ENCODE measurements at places on chromosomes 7 and 10.
A peak's percentile ranks its signal among the peaks of the same experiment; 100 is the strongest.

- peak; percentile 90 for DNase-seq
Measured at GRCh38 chr7:101146-102046, 91.0 kb upstream of the FAM20C start.

DNA sequence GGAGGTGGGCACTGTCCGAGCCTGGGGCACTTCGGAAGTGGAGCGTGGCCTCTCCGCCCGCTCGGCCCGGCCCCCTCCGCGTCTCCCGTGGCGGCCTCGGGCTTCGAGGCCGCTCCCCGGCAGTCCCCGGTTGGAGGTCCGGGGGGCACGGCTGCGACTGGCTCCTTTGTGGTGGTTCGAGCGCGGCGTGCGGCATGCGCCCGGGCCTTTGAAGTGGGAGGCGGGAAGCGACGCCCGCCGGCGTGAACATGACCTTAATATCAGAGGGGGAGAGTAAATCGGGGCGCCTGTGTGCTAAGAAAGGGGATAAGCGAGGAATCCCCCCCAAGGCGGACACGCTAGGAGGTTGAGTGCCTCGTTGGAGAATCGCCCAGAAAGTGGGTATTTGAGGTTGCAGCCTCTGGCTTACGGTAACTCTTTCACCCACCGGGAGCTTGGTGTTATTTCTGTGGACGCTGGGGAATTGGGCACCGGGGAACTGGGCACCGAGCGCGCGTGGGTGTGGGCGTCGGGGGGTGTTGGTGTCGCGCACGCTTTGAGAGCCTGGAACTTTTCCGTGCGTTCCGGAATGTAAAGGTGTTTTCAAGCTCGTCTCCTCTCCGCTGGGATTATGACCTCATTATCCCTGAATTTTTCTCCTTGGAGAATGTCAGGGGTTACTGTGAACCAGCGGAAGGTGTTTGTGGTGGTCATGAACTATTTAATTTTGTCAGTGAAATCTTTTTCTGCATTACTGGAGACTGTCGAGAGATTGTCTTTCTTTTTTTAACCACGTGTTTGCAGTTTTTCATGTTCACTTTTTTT, 660 bp downstream of the SUV39H2 start:
- peak; percentile 10 for DNase-seq

- no peak for DNase-seq
Measured at GRCh38 chr10:48744587-48744986, 59.9 kb downstream of the WDFY4 start.

DNA sequence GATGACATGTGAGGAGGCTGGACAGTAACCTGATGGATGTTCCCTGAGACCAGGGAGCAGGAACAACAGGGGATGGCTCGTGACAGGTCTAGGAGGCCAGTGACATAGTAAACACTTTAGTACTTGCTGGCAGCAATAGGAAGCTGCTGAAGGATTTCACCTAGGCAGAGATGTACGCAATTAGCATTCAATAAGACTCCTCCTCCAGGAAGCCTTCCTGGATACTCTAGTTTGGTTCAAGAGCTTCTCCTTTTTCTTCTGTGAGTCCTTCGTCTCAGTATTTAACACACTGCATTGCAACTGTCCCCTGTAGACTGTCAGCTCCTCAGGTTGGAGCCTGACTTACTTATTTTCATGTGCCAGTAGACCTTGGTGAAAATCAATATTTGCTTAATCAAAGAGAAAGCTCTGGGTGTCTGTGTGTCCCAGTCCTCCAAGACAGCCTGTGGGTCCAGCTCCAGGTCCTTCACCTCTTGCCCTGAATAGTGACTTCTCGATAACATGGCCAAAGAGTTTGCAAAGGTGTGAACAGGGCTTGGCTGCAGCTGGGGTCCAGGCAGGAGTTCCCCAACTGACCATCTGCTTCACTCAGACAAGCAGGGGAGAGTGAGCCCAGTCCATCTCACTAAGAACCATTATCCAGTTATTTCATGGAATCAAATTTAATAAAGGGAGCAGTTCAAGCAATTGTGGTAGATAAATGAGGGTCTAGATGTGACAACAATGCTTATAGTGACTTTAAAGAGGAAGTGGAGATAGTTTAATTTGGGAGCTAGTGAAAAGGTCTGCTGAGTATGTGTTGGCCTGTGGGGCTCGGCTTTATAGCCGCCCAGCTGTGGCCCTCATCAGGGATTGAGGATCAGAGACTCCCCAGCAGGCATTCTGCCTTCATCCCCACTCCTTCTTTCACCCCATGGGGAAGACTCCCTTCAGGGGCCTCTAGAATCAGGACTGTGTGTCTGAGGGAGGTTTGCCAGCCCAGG, 9.4 kb downstream of the TMEM273 start:
- no peak for DNase-seq

GRCh38 chr7:128033246-128033645, 2.0 kb upstream of the LRRC4 start:
- DNase-seq: no peak

- DNase-seq: no peak
Measured at GRCh38 chr7:18700147-18700546, 204.6 kb downstream of the HDAC9 start.

- no peak for DNase-seq
Measured at GRCh38 chr10:132417957-132418441, 21.0 kb downstream of the PWWP2B start.

DNA sequence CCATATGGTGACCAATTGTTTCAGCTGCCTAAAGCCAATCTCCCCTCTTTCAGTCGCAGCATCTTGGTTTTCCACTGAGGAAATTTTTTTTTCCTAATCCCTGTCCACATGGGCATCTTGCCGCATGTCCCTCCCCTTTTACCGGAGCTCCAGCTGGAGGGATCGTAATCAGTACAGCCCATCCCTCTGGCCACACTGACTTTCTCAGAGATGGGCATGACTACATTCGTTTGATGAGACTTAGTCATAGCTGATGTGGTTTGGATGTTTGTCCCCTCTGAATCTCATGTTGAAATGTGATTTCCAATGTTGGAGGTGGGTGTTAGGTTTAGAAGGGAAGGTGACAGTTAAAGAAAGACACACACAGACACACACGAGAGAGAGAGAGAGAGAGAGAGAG, 186.8 kb upstream of the CXCL12 start:
- no peak for DNase-seq

- no peak for DNase-seq
Measured at GRCh38 chr7:151427705-151428377, 12.1 kb downstream of the CRYGN start.

GRCh38 chr7:130293521-130293920, 560 bp downstream of the CPA4 start:
- DNase-seq: no peak

- DNase-seq: no peak
Measured at GRCh38 chr10:111984057-111984456, 199.5 kb downstream of the GPAM start.

- peak; percentile 83 for DNase-seq
Measured at GRCh38 chr10:15088428-15089261, at the start of gene ACBD7. TSS of gene ACBD7 (minus strand) at chr10:15088776. CDS start at chr10:15088728, 48 bp downstream.

DNA sequence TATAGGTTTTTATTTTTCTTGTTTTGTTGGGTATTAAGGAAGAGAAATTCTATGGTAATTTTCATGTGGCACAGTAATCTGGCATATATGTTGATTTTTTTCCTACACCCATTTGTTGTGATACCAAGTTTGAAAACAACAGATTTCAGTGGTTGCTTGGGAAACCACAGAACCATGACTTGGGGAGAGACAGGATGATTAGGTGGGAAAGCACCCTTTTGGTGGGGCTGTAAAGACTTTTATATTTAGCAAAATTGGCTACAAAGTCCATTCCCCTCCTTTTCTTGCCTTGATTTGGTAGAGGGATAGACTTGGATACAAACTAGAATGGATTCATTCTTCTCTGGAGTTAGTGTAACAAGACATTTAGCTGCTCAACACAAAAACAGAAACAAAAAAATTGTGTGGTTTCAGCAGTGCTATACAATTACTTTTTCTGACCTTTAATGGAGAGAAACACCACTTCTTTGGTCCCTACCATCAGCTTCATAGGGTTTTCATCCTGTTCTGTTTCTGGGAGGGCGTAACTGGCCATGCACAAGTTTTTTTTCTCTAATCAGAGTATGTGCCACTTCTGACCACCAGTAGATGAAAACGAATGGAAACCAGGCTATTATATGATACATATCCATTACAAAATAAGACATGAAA, 52.7 kb downstream of the FIGNL1 start:
- DNase-seq: no peak

DNA sequence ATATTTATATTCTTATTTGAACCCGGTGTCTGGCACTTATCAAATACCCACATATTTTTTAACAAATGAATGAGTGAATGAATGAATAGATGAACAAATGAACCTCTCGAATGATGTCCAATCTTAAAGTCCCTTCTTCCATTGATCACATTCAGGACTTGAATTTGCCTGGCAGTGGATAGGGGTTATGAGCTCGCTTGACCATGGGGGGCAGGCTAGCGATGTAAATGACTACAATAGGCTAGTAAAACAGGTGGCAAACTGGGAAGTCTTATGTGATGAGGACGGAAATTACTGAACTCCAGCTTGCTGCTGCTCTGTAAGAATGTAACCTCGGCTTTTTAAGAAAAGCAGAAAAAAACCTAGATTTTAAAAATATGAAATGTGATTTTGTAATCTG, 247.7 kb upstream of the DKK1 start:
- no peak for DNase-seq

DNA sequence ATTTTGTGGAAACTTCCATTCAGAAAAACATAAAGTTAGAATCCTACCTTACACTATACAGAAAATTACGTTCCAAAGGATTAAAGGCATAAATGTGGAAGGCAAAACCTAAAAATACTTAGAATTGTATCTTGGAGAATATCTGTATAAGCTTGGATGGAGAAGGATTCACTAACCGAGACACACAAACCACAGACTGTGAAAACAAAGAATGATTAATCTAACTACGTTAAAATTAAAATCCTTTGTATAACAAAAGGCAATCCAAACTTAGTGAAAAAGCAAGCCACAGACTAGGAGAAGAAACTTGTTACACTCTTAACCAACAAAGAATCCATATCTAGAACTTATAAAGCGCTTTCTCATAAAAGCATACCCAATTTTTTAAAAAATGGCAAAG, 678.8 kb downstream of the INHBA start:
- DNase-seq: no peak

GRCh38 chr10:7258948-7259523, 151.8 kb downstream of the SFMBT2 start:
- DNase-seq: no peak

DNA sequence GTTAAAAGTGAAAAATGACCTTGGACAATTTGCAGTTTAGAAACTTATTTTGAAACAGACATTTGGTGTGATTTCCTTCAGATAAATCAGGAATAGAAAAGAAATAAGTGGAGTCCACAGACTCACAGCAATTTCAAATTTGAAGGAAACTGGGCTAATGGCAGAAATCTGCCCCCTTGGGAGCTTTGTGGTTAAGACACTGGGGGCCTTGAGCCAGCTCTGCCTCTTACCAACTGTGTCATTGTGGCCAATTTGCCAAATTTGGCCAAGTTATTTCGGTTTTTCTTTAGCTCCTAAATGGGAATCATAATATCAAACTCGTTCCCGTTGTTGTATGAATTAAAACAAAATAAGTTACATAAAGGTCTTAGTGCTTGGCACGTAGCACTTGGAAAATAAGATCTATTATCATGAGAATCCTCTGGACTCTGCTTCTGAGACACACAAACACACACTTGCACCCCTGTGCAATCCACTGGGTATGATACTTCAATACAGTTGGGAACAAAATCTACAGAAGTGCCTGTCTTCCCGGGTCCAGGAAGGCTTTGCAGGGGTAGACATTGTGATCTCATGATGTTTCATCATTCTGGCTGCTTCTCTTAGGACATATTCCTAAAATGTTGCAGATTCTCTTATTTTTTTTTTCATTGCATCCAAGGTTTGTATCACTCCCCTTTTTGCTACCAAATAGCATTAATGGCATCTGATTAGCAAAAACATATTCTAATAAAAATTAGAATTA, 4.9 kb downstream of the ARMC3 start:
- no peak for DNase-seq

- peak; percentile 71 for DNase-seq
Measured at GRCh38 chr10:6737080-6737641, 157.1 kb upstream of the PRKCQ start.

DNA sequence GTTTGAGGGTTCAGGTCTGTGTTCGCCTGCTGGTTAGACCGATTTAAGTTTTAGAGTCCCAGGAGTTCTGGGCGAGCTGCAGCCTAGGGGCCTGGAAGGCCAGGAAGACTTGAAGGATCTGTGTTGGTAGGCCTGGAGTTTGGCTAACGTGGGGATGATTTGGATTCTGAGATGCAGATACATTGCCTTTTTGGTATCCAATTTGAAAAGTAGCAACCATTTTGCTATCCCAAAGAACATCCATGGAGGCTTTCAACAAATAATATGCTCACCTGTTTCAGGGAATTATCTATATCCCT, 433 bp upstream of the TRIM4 start:
- DNase-seq: no peak

GRCh38 chr10:121574519-121575166, 23.6 kb downstream of the FGFR2 start:
- no peak for DNase-seq

DNA sequence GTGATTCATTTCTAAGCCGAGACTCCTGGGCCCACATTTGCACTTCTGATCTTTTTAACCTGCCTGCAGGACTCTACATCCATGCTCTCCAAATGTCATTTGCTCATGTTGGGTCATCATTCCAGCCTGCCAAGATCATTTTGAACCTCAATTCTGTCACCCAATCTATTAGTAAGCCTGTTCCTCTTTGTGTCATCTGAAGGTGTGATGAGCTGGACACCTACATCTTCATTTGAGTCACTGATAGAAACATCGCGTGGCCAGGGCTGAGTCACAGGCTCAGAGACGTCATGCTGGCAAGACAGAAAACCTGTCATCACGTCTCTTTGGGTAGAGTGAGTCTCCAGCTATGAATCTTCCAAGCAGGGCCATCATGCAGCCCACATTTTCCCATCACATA, 65.3 kb upstream of the SLF2 start:
- no peak for DNase-seq

DNA sequence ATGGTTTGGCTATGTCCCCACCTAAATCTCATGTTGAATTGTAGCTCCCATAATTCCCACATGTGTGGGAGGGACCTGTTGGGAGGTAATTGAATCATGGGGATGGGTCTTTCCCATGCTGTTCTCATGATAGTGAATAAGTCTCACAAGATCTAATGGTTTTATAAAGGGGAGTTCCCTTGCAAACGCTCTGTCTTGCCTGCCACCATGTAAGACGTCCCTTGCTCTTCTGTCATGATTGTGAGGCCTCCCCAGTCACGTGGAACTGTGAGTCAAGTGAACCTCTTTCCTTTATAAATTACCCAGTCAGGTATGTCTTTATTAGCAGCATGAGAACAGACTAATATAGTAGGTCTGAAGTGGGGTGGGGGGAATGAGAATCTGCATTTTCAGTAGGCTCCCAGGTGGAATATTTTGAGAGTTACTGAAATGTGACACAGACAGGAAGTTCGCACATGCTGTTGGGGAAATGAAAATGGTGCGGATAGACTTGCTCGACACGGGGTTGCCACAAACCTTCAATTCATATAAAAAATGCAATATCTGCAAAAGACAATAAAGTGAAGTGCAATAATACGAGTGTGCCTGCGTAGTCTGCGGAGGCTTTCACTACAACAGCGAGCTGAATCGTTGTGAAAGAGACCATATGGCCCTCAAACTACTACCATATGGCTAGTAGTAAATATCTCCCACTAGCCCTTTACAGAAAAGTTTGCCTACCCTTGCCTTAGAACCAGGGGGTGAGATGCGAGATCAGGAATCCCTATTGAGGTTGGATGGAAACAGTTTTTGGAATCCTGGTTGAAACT, 166.1 kb downstream of the GRK5 start:
- DNase-seq: no peak

- no peak for DNase-seq
Measured at GRCh38 chr7:37287131-37287855, 161.4 kb downstream of the ELMO1 start.
